Uterus (tissue), 4 donors: ENCODE measurements at places on chromosomes 13 and 19. TPM values are rescaled to one million over a fixed set of nuclear protein-coding genes. Genes with fewer than 3 reads are reported as not detected.

GRCh38 chr19:28247243-28247642, 965.7 kb downstream of the UQCRFS1 start:
- H3K4me1 ChIP-seq = no peaks in the 10 kb centered on the region
- H3K4me3 ChIP-seq = no peak overlapping the region
- no peaks in the 10 kb centered on the region for H3K27me3 ChIP-seq
- H3K36me3 ChIP-seq = no peaks in the 10 kb centered on the region
- no peak overlapping the region for H3K27ac ChIP-seq

- H3K4me1 ChIP-seq = peaks cover 11% of the 10 kb centered on the region
- H3K36me3 ChIP-seq = no peaks in the 10 kb centered on the region
- no peak overlapping the region for H3K4me3 ChIP-seq
- no peak overlapping the region for H3K27ac ChIP-seq
Measured at GRCh38 chr19:39303373-39304184, 7.4 kb downstream of the IFNL1 start.

DNA sequence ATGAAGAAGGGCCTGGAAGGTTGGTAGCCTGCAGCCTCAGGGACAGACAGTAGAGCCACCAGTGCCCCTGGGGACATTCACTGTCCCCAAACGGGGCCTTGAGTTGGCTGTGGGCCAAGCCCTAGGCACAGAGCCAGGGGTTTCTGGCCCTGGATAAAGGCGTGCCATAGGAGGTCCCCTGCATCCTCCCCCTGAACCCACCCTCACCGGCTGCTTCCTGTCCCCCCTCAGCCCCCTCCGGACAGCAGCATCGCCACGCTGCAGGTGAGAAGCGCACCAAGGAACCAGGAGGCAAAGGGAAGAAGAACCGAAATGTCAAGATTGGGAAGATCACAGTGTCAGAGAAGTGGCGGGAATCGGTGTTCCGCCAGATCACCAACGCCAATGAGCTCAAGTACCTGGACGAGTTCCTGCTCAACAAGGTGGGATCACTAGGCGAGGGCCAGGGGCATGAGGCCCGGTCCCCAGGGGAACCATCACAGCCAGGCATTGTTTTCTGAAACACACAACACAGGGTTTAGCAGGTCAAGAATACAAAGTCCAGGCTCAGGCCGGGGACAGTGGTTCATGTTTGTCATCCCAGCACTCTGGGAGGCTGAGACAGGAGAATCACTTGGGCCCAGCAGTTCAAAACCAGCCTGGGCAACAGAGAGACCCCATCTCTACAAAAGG, 14.6 kb upstream of the USE1 start:
- no peak for DNase-seq
- no peak overlapping the region for H3K4me3 ChIP-seq
- no peaks in the 10 kb centered on the region for H3K4me1 ChIP-seq
- H3K27me3 ChIP-seq = no peaks in the 10 kb centered on the region
- no peaks in the 10 kb centered on the region for H3K36me3 ChIP-seq

DNA sequence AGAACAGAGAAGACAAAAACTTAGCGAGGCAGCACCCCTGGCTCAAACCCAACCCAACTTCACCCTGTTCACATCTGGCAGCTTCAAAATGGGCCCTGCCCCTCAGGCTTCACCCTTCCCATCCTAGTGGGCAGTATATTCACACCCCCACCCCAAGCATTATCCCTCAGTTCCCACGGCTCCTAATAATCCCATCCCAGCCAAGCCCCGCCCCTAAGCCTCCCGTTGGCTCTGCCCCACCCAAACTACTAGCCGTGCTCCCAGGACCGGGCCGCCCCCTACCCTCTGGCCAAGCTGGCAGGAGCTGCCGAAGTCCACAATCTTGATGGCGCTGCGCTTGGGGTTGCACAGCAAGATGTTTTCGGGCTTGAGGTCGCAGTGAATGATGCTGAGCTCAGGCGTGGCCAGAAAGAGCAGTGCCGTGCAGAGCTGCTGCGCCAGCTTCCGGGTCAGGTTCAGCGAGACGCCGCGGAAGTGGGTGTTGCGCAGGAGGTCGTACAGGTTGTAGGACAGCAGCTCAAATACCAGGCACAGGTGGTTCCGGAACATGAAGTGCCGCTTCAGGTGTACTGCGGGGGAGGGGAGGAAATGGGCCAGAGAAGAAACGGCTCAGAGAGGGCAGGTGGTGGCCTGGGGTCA, 5.8 kb downstream of the DYRK1B start:
- no peak overlapping the region for H3K4me3 ChIP-seq
- no peaks in the 10 kb centered on the region for H3K36me3 ChIP-seq
- H3K4me1 ChIP-seq = peaks cover 13% of the 10 kb centered on the region
- no peaks in the 10 kb centered on the region for H3K27me3 ChIP-seq
- H3K27ac ChIP-seq = no peak overlapping the region
- no peak for DNase-seq

- no peaks in the 10 kb centered on the region for H3K36me3 ChIP-seq
- peak overlapping the region; percentile 98 for H3K27ac ChIP-seq
- H3K27me3 ChIP-seq = no peaks in the 10 kb centered on the region
- peaks cover 31% of the 10 kb centered on the region for H3K4me1 ChIP-seq
Measured at GRCh38 chr19:13057744-13058143, 44.9 kb downstream of the LYL1 start.

DNA sequence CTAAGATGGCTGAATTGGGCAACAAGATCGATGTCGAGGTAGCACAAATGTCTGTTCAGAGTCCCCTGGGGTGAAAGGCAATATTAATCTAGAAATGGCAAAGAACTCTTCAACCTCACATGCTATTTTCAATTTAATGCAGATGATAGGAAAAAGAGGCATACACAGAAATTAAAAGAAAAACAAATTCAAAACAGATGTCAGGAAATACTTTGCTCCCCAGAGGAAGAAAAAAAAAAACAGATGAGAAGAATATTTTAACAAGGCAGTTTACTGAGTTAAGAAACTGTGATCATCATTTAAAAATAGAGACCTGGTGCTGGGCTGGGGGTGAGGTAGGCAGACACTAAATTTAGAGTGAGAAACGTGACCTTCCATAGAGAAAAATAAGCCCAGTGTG, 421.9 kb upstream of the ARGLU1 start:
- no peaks in the 10 kb centered on the region for H3K36me3 ChIP-seq
- no peak overlapping the region for H3K4me3 ChIP-seq
- H3K4me1 ChIP-seq = no peaks in the 10 kb centered on the region
- no peaks in the 10 kb centered on the region for H3K27me3 ChIP-seq
- no peak for DNase-seq

DNA sequence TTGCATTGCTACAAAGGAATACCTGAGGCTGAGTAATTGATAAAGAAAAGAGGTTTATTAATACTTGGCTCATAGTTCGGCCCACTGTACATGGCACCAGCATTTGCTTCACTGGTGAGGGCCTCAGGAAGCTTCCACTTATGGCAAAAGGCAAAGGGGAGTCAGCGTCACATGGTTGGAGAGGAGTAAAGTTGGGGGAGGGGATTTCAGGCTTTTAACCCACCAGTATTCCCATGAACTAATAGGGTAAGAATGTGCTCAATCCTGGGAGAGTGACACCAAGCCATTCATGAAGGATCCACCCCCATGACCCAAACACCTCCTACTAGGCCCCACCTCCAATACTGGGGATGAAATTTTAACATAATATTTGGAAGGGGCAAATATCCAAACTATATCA, 82.5 kb upstream of the MYCBP2 start:
- no peak for DNase-seq
- no peak overlapping the region for H3K4me3 ChIP-seq
- no peaks in the 10 kb centered on the region for H3K4me1 ChIP-seq
- H3K27me3 ChIP-seq = no peaks in the 10 kb centered on the region
- no peak overlapping the region for H3K27ac ChIP-seq
- H3K36me3 ChIP-seq = no peaks in the 10 kb centered on the region

GRCh38 chr19:30634131-30634830, 262.1 kb downstream of the ZNF536 start:
- no peak overlapping the region for H3K27ac ChIP-seq

DNA sequence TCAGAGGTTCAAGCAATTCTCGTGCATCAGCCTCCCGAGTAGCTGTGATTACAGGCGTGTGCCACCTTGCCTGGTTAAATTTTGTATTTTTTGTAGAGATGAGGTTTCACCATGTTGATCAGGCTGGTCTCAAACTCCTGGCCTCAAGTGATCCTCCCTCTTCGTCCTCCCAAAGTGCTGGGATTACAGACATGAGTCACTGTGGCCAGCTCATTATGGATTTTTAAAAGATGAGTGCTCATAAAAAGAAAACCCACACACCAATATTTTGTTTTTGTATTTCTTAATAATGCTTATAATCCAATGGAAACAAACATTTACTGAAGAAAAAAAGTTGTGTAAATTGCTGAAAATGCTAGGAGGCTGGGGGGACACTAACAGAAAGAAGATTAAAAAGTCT, 5.0 kb upstream of the MICU2 start:
- H3K27ac ChIP-seq = no peak overlapping the region
- no peaks in the 10 kb centered on the region for H3K27me3 ChIP-seq
- no peaks in the 10 kb centered on the region for H3K36me3 ChIP-seq
- no peak for DNase-seq
- H3K4me1 ChIP-seq = no peaks in the 10 kb centered on the region

- H3K36me3 ChIP-seq = no peaks in the 10 kb centered on the region
- H3K27ac ChIP-seq = no peak overlapping the region
- no peaks in the 10 kb centered on the region for H3K4me1 ChIP-seq
- no peak for DNase-seq
- H3K4me3 ChIP-seq = no peak overlapping the region
Measured at GRCh38 chr19:47794526-47794925, 9.8 kb downstream of the TPRX1 start.

DNA sequence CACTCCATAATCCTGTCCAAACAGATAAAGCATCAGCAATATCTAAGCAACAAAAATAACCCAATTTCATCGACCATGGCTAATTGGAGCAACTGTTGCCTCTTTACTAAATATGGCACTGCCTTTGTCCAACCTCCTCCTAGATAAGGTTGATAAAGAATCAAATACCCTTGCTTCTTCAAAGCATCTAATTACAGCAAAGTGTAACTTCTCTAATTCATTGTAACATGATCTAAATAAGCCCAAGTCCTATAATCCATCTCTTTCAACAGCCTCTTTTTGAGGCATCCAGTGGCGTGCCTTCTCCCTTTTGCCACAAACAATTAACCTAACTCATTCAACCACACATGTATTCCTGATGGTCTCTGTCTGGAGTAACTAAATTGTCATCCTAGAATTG, 81.7 kb upstream of the KLHL1 start:
- no peaks in the 10 kb centered on the region for H3K27me3 ChIP-seq
- no peaks in the 10 kb centered on the region for H3K36me3 ChIP-seq
- no peak for DNase-seq
- H3K4me1 ChIP-seq = no peaks in the 10 kb centered on the region
- H3K27ac ChIP-seq = no peak overlapping the region

- no peaks in the 10 kb centered on the region for H3K36me3 ChIP-seq
- H3K4me1 ChIP-seq = no peaks in the 10 kb centered on the region
- no peaks in the 10 kb centered on the region for H3K27me3 ChIP-seq
- no peak overlapping the region for H3K27ac ChIP-seq
- no peak overlapping the region for H3K4me3 ChIP-seq
- no peak for DNase-seq
Measured at GRCh38 chr19:42098781-42099180, 22.8 kb downstream of the ZNF574 start.

GRCh38 chr13:42990291-42991232, 1.5 kb downstream of the EPSTI1 start:
- H3K36me3 ChIP-seq = no peaks in the 10 kb centered on the region
- DNase-seq = no peak
- no peak overlapping the region for H3K4me3 ChIP-seq
- H3K4me1 ChIP-seq = no peaks in the 10 kb centered on the region
- H3K27ac ChIP-seq = peak overlapping the region; percentile 86
- H3K27me3 ChIP-seq = no peaks in the 10 kb centered on the region

DNA sequence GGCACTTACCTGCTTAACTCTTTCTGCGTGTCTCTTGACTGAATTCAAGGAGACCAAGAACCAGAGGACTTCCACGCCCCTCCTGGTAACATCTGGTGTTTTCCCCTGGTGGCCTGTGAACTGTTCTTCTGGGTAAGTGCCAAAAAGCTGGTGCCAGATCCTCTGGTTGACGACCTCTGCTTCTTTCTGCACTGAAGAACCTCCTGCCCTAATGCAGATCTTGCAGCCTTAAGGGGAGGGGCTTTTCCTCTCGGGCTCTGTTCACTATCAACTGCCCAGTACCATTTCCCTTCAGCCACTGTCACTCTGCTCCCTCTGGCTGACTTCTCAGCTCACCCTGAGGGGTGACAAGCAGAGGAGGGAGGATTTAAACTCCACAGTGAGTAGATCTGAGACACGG, 6.1 kb upstream of the ERVV-1 start:
- H3K27ac ChIP-seq = no peak overlapping the region
- no peaks in the 10 kb centered on the region for H3K27me3 ChIP-seq
- H3K4me3 ChIP-seq = no peak overlapping the region
- no peaks in the 10 kb centered on the region for H3K36me3 ChIP-seq
- DNase-seq = no peak
- H3K4me1 ChIP-seq = no peaks in the 10 kb centered on the region

- H3K36me3 ChIP-seq = no peaks in the 10 kb centered on the region
- no peak for DNase-seq
- no peak overlapping the region for H3K27ac ChIP-seq
- no peak overlapping the region for H3K4me3 ChIP-seq
- peaks cover 5% of the 10 kb centered on the region for H3K4me1 ChIP-seq
Measured at GRCh38 chr13:76848596-76848995, 37.6 kb downstream of the KCTD12 start.

GRCh38 chr13:52760077-52760476, 20.5 kb upstream of the CNMD start:
- no peak for DNase-seq
- H3K4me3 ChIP-seq = no peak overlapping the region
- no peak overlapping the region for H3K27ac ChIP-seq
- no peaks in the 10 kb centered on the region for H3K36me3 ChIP-seq
- H3K4me1 ChIP-seq = no peaks in the 10 kb centered on the region

GRCh38 chr13:85724546-85725432, 74.4 kb downstream of the SLITRK6 start:
- no peaks in the 10 kb centered on the region for H3K36me3 ChIP-seq
- no peaks in the 10 kb centered on the region for H3K27me3 ChIP-seq
- H3K4me1 ChIP-seq = no peaks in the 10 kb centered on the region
- H3K4me3 ChIP-seq = no peak overlapping the region

DNA sequence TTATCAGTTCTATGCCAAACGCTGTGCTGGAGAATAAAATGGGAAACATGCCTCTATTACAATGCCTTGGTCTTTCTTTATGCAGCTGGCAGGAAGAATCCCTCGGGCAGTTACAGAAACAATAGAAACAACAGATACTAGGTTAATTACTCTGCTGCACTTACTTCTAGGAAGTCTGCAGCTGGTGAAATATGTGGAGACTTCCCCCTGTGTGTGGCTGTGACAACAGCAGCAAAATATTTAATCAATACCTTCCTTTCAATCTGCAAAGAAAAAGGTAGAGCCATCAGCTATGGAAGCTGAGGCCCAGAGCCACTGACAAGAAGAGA, 9.9 kb downstream of the STOML3 start:
- no peak overlapping the region for H3K27ac ChIP-seq
- H3K27me3 ChIP-seq = no peaks in the 10 kb centered on the region
- H3K4me1 ChIP-seq = no peaks in the 10 kb centered on the region
- no peaks in the 10 kb centered on the region for H3K36me3 ChIP-seq

The LRRC25 gene
- 1.9 TPM for total RNA-seq

The ZNF358 gene
- 69.1 TPM for total RNA-seq

The WDR87 gene
- not detected for total RNA-seq

The IQCN gene
- total RNA-seq = 2.1 TPM

The COL5A3 gene
- 43.3 TPM for total RNA-seq
